Panc1 (cell line): ENCODE measurements at places on chromosomes 1 and 21.

DNA sequence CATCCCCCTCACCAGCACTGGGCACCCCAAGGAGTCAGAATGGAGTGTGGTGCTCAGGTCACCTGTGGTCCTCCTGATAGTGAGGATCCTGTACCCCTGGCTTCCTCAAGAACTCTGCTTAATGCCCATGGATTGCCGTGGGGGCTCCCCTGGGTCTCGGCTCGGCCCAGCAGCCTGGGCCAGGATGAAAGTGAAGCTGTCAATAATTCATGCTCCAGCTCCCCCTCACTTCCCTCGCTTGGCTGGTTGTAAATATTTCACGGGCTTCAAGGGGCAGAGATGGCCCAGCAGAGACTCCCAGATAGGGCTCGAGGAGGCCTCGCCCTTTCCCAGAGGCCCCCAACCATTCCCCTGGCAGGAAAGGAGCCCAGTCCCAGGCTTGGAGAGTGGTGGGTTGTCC, 42.6 kb upstream of the KCNA10 start:
- no peak for DNase-seq

- no peak for DNase-seq
Observed at GRCh38 chr1:230568008-230568407, 74.3 kb upstream of the COG2 start.

DNA sequence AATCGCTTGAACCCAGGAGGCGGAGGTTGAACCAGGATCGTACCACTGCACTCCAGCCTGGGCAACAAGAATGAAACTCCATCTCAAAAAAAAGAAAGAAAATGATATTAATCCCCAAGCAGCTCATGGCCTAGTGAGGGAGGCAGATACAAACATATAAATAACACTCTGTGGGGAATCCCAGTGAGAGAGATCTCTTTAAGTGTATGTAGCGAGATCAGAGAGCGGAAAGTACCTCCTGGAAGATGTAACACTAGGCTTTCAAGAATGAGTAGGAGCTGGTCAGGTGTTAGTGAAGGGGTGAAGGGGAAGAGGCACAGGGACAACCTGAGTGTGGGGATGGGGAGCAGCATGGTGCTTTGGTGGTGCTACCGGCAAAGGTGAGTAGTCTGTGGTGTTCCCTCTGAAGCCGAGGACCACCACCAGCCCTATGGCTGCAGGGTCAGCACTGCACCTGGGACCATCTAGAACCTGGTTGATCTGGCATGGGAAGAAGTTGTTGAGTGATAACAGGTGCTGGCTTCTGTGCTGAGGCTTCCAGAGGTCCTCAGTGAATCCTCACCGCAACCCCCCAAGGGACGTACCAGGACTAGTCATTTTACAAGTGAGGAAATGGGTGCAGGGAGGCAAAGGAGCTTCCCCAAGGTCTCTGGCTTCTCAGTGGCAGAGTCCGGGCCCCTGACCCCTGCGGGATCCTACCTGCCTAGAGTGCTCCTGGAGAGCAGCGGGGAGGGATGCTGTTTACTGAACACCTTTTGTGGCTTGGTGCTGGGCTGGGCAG, 367.6 kb upstream of the VAMP3 start:
- DNase-seq, result no peak

DNA sequence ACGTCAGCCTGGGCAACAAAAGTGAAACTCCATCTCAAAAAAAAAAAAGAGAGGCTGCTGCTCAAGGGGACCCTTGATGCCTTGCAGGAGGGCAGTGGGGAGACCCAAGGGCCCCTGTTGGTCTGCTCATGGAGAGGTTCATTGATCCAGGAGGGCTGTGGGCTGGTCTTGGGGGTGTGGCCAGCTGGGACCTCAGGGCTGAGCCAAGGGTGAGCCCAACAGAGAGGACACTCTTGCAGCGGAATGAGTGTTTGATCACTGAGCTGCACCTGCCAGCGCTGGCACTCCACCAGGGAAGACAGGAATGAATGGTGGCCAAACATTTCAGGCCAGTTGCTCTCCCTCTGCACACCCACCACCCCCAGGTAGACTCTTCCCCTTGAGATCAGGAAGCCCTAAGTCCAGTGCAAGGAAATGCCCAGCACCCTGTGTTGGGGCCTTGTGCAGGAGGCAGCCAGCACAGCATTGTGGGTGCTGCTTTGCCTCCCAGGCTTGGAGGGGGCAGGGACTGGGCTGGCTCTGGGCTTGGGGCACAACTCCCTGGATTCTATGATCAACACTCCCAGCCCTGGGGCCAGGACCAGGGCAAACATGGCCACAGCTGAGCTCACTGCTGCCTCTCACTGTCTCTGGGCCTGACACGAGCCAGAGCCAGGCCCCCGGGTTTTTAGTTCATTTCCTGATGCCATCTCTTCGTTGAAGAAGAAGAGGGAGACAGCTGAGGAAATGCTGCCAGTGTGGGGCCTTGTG, 50.7 kb downstream of the IRF2BP2 start:
- DNase-seq, result no peak

DNA sequence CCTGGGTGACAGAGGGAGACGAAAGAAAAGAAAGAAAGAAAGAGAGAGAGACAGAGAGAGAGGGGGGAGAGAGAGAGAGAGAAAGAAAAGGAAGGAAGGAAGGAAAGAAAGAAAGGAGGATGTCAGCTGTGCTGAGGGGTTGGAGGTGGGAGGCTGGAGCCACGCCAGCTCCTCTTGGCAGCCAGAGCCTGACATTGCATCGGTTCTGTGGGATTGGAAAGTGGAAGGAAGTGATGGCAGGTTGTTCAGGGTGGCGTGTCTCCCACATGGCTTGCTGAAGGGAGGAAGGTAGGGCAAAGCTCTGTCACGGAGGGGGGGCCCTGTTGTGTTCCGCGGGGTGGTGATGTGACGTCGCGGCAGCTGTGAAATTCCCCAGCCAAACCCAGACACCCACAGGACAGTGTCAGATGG, 30.7 kb downstream of the EIF2D start:
- DNase-seq, result no peak

- no peak for DNase-seq
Observed at GRCh38 chr1:31207046-31207445, 32.6 kb downstream of the NKAIN1 start.

- DNase-seq, result no peak
Observed at GRCh38 chr1:205532026-205532898, 27.8 kb downstream of the CDK18 start.

DNA sequence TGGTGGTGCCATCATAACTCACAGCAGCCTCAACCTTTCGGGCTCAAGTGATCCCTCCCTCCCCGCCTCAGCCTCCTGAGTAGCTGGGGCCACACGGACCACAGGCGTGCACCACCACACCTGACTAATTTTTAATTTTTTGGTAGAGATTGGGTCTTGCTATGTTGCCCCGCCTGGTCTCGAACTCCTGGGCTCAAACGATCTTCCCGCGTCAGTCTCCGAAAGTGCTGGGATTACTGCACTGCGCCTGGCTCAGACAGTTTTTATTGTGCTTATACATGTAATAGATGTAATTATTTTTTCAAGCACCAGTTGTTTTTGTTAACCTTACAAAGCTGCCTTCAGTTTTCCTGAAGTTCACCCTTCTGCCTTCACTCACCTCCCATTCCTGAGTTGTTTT, 38.0 kb upstream of the HMGN1 start:
- no peak for DNase-seq

- DNase-seq, result no peak
Observed at GRCh38 chr1:245765230-245766000, 610.6 kb downstream of the KIF26B start.

GRCh38 chr1:59453297-59453968, 156.5 kb downstream of the FGGY start:
- no peak for DNase-seq
